NCI-H1417 treated with DMSO at 0.1 percent for 48 hours (cell line): ENCODE measurements at places on chromosomes 1 and 21.
A peak's percentile ranks its signal among the peaks of the same experiment; 100 is the strongest.

DNA sequence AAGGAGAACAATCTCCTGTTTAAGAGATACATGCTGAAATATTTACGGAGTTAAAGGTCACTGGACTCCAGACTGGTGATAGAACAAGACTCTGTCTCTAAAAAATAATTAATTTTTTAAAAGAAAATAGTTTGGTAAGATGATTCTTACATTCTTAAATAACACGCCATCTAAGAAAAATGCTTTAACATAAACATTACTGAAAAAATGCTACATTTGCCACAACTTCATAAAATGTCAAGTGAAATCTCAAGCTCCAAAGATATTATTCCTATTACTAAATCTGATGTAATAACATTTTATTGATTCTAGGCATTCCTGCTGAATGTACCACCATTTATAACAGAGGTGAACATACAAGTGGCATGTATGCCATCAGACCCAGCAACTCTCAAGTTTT lies 4.1 kb downstream of the ANGPTL3 start:
- DNase-seq: no peak

- no peak for DNase-seq
Observed at GRCh38 chr1:98668733-98669132, 7.2 kb downstream of the SNX7 start.

DNA sequence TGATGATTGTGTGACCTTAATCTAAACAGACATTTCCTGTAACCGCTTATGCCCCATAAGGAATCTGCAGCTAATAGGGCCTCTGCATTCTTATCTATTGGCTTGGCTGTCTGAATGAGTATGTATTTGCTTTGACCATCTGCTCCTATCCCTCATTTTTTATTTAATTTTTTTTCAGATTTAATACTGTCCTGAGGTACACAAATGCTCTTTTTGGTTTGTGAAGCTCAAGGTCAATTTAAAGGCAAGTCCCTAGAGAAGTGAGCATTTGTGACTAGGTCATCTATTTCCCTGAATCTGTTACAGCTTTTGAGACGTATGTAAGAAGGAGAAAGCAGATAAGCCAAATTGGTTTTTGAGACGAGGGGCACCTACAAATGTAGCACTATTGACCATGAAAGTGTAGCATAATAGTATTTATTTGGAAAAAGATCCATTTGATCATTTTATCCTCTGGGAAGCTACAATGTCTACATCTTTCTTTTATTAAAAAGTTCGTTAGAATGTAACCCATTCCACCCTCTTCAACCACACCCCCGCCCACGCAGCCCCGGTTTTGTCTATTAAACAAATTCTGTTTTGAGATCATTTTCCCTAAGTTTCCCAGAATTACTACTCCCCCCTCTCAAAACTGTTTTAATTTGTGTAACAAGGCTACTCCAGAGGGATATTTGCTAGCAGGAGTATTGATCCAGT lies 69.2 kb upstream of the HSPA13 start:
- no peak for DNase-seq

GRCh38 chr1:67524143-67525052 lies 94.2 kb upstream of the SERBP1 start:
- peak; percentile 85 for DNase-seq
